ENCODE measurements at places on chromosomes 13 and 19.
A peak's percentile ranks its signal among the peaks of the same experiment; 100 is the strongest.

DNA sequence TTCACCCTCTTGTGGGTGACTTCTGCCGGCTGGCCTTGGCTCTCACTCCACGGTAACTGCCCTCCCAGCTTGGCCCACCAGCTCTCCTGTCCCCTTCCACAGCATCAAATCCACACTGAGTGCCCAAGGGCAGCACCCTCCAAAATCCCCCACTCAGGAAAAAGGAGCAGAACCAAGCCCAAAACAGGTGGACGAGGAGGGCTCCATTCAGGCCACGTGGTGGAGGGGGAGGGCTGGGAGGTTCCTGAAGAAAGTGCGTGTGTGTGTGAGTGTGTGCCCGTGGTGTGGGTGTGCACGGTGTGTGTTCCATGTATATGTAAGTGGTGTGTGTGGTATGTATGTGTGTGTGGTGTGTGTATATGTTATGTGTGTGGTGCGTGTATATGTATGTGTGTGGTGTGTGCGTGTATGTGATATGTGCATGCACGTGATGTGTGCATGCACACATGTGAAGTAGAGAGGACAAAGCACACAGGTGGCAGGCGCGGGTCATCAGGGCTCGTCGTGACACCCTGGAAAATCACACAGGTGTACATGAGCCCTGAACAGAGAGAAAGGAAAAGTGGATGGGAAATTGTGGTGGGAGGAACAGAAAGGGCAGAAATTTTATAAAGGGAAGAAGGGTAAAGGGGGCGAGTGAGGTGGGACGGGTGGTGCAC, 76.9 kb downstream of the COL4A1 start:
- ATAC-seq: no peak

GRCh38 chr13:101323601-101324000, 92.7 kb downstream of the NALCN start:
- no peak for ATAC-seq

DNA sequence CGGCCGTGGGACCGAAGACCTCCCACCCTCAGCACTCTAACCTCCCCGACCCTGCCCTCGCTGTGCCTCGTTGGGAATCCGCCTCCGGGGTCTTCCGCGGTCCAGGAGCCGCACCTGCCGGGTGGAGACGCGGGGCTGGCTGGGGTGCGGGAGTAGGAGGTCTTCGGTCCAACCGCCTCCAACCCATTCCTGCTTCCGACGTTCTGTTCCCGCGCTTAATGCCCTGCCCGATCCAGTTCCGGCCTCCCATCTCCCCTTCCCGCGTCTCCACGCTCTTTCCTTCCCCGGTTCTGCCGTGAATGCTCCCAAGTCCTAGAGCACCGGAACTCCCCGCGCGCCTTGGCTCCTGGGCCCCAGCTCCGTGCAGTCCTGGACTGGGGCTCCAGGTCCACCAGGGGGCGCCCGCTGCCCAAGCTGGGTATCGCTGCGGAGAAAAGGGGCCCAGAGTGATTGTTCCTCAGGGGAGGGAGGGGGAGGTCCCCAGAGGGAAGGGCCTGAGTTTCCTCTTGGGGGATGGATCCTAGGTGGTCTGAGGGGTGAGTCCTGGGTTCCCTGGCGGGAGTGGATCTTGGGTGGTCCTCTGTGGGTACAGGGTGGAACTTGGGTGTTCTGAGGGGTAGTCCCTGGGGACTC, 14.1 kb upstream of the TNFSF9 start:
- ATAC-seq: peak; percentile 87

GRCh38 chr13:43074824-43075510, 51.6 kb downstream of the DNAJC15 start:
- ATAC-seq: no peak

GRCh38 chr19:17406887-17407196, 1.4 kb upstream of the BST2 start:
- no peak for ATAC-seq

DNA sequence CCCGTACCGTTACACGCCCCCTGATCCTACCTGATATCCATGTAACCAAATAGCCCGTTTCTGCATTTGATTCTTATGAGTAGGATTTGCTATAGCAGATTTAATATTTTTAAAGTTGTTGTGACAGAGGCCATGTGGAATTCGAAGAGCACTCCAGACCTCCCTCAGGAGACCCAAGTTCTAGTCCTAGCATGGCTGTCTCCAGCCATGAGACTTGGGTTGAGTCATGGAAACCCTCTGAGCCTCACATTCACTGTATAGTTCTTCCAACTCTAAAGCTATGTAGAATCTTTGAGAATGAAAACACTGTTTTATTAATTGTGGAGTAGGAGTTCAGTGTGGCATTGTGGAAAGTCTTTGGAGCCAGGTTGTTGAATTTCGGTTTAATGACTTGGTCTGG, 8.0 kb upstream of the GPR183 start:
- no peak for ATAC-seq

DNA sequence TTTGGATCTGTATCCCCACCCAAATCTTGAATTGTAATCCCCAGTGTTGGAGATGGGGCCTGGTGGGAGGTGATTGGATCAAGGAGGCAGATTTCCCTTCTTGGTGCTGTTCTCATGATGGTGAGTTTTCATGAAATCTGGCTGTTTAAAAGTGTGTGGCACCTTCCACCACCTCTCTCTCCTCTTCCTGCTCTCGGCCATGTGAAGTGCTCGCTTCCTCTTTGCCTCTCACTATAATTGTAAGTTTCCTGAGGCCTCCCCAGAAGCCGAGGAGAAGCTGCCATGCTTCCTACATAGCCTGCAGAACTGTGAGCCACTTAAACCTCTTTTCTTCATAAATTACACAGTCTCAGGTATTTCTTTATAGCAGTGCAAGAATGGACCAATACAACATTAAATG, 15.7 kb downstream of the COMMD6 start:
- no peak for ATAC-seq

GRCh38 chr19:48480183-48480557, 11.0 kb downstream of the CYTH2 start:
- peak; percentile 48 for ATAC-seq

- ATAC-seq: no peak
These were observed 74.5 kb upstream of the NBEA start for GRCh38 chr13:34867590-34867989.

GRCh38 chr13:106331116-106331515, 204.3 kb downstream of the EFNB2 start:
- no peak for ATAC-seq

DNA sequence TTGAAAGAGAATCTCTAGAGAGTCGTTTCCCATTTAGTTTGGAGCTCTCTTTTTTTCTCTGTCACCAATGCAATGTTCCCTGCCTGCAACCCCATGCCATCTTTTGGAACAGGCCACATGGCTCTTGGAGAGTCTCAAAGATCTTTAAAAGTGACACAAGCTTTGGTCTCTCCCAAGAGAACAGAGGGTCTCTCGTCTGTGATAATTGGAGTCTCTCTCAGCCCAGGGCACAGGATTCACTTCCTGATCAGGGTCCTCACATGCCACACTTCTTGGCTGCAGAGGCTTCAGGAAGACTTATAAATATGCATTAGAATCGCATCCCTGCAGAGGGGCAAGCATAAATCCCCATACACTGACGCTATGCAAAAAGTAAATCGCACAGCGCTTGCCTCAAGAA, 240.5 kb downstream of the IRS2 start:
- ATAC-seq: no peak

- peak; percentile 51 for ATAC-seq
These were observed 6.1 kb downstream of the SACS start for GRCh38 chr13:23427342-23427843.

DNA sequence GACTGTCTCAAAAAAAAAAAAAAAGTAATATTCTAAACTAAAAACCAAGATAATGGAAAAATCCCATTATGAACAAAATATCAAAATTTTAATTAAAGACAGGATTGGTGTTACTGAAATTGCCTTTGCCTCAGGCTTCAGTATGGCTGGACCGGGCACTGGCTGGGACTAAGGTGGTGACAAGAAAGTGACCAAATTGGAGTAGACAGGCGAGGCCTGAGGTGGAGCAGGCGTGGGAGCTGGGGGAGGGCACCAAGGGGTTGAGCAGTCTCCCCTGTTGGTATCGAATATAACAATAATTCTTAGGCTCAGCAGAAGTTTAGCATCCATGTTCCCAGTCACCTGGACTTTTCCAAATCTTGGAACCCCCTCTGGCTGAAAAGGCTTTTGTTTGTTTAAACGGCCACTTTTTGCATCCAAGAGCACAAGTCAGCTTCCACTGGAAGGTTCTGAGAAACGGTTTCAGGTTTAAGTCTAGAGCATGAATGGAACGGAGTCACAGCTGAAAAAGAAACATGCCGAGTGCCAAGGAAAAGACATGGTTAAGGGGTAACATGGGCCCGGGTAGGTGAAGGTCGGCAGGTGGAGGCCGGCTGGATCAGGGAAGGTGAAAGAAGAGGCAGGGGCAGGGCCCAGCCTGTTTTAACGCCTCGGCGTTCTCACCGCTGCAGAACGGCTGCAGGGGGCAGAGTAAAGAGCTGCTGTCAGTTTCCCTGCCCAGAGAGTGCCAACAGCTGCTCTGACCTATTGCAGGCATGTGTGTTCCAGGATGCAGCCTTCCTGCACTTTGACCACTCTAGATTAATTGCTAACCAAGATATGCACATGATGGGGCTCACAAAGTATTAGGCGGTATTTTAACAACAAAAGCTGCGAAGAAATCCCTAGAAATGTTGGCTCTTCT, 104.4 kb downstream of the TM9SF2 start:
- peak; percentile 51 for ATAC-seq

DNA sequence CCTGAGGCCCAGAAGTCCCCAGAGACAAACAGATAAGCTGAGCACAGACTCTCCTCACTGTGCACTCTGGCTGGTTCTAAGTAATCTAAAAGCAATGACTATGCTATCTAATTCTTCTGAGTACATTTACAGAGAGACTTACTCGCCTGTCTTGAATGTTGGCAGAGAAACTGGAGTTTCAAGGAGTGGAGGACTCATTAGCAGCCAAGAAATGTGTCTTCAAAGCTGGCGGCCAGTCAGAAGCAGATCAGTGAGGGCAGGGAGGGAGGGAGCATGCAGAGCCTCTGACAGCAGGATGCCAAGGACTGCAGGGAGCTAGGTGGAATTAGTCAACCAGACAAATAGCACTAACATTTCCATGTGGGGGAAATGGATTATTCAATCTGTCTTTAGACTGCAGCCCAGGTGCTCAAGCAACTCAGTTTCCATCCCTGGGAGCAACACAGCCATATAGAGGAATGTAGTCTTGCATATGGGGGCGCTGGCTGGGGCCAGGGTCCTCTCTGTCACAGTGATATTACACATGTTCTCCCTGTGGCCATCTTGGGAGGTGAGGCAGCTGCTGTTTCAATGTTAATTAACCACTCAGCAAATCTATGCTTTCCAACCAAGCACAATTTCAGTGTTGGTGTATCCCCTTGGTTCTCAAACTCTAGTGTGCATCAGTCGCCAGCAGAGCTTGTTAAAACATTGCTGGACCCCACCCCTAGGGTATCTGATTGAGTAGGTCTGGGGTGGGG, 97.9 kb downstream of the CCNA1 start:
- ATAC-seq: peak; percentile 86

GRCh38 chr13:101996954-101997353, 404.9 kb downstream of the FGF14 start:
- ATAC-seq: no peak

DNA sequence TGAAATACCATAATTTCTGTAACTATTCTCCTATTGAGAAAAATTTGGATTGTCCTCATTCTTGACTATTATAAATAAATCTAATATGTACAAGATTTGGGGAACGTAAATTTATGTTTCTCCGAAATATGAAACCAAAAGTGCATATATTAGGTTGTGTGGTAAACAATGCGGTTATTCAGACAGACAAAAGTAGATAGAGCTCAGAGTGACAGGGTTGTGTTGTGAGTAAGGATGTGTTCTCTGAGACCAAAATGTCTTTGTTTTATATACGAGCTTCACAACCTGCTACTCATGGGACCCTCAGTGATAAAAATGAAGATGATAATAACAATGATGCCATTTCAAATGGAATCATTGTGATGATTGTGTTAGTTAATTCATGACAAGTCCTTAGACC, 796.3 kb upstream of the SLC10A2 start:
- no peak for ATAC-seq

GRCh38 chr19:18340190-18340989, at the start of gene PGPEP1:
Gene PGPEP1 (plus strand): TSS chr19:18340598. CDS start chr19:18340682, 84 bp downstream.
- peak; percentile 59 for ATAC-seq

GRCh38 chr13:100506600-100507422, 81.8 kb downstream of the GGACT start:
- no peak for ATAC-seq

GRCh38 chr19:38551450-38551813, 66.3 kb downstream of the MAP4K1 start:
- no peak for ATAC-seq

- ATAC-seq: peak; percentile 57
These were observed 327.3 kb downstream of the ATP8A2 start for GRCh38 chr13:25699056-25699455.

DNA sequence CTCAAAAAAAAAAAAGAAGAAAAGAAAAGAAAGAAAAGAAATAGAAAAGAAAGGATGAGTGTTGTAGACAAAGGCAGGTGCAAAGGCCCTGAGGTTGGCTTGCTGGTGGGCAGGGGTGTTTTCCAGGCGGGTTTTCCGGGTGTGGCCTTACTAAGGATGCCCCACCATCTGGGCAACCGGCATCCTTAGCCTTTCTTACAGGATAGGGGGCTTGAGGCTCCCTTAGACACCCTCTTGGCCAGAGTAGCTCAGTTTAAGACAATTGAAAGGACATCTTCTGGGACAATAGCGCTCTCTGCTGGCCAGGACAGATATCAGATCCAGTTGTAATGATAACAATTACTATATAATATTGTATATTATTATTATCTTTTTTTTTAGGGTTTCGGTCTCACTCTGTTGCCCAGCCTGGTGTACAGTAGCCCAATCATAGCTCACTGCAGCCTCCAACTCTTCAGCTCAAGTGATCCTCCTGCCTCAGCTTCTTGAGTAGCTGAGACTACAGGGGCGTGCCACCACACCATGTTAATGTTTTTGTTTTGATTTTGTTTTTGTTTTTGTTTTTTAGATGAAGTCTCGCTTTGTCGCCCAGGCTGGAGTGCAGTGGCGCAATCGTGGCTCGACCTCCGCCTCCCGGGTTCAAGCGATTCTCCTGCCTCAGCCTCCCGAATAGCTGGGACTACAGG, 1.4 kb upstream of the QTRT1 start:
- peak; percentile 23 for ATAC-seq

GRCh38 chr19:37933937-37934358, 26.9 kb downstream of the SIPA1L3 start:
- ATAC-seq: no peak

DNA sequence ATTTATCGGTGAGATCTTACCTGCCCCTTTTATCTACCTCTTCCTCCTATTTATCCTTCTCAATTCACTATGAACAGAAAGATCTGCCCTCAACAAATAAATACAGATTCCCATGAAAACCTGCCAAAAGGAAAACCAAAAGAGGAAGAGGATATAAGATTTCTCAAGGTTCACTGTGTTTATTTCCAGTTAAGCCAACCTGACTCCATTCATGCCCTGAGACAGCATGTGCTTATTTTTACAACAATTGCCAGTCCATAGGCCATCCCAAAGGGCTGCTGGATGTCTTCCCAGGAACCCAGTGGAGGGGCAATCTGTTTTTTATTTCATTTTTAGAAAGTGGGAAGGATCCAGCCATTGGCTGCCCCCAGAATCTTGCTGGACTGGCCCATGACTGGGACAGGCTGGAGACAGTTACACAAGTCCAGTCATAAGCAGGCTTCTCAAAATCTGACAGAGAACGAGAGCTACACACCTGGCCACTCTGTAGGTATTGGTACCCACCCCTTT, 209.1 kb downstream of the IRS2 start:
- ATAC-seq: no peak

Data from esophagus mucosa (tissue), 1 donor.